ENCODE measurements at places on chromosomes 7 and 10.

- peak; percentile 77 for DNase-seq
Observed at GRCh38 chr7:46764100-46764936, 817.6 kb downstream of the TNS3 start.

GRCh38 chr10:71678057-71678805 lies 41.3 kb downstream of the C10orf105 start:
- DNase-seq, result no peak

DNA sequence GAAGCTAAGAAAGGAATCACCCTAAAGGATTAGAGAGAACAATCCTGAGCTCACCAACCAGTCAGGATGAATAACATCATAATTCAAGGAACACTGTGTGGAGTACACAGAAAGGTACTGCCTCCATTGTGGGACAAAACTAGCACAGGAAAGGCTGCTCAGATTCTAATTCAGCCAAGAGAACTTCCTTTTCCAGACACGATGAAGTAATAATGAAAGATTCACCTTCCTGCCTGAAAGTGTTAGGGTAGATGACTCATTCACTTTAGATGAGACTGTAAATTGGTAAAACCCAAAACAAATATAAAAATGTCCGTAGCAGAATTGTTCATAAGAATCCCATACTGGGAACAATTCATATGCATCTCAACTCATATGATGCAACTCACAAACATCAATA lies 167.2 kb downstream of the CDC14C start:
- no peak for DNase-seq

- no peak for DNase-seq
Observed at GRCh38 chr7:12385364-12385786, 18.3 kb downstream of the VWDE start.

DNA sequence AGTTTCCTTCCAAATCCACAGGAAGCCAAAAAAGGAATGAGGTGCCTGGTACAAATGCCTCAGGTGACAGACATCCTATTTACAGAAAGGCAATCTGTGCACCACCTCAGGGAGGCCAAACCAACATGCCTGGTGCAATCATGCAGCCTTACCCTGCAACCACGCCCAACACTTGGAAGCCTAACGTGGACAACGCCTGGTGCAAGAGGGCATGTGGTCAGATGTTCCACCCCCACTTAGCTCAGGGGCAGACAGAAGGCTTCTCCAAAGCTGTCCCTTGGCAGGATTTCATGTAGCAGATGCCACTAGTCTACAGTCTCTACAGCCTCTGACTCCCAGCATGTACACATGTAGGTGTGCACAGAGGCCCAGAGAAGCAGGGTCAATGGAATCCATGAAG lies 89.5 kb downstream of the KCNMA1 start:
- DNase-seq, result no peak

GRCh38 chr7:8325067-8325466 lies 63.1 kb upstream of the ICA1 start:
- DNase-seq, result no peak

DNA sequence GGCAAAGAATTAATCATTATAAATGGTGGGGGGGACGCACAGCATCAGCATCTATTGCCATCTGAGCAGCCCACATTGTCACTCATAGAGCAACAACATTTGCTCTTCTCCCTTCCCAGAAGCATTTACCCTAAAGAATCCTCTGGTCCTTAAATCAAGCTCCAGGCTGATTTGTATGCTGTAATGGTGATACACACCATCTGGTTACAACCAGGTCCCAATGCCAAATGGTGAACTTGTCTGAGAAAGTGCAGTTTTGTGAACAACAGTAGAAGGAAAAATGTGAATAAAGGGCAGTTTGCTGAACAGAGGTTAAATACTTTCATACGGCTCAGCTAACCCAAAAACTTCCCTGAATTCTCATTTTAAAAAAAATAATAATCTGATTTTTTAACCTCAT lies 38.8 kb upstream of the TCF7L2 start:
- DNase-seq, result no peak

DNA sequence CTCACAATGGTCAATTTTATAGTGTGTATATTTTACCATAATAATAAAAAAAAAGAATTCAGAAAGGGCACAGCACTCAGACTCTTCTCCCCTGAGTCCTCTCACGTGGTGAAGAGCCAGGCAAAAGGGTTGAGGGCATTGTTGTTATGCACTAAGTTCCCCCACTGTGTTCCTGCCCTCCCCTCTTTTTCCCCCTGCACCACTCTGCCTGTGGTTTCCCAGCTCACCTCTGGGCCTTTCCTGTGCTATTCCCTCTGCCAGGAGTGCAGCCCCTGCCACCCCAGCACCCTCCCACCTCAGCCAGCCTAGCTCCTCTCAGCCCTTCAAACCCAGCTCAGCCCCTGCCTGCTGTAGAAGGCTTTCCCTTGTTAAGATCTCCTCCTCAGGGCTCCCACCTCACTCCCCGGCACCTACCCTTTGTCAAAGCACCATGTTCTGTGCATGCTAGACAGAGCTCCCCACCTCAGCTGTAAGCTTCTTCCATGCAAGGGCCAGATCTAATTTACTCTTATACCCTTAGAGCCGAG lies 108.5 kb downstream of the KCNMA1 start:
- no peak for DNase-seq
